GM12891 (cell line): ENCODE measurements at places on chromosomes 1 and 21.

DNA sequence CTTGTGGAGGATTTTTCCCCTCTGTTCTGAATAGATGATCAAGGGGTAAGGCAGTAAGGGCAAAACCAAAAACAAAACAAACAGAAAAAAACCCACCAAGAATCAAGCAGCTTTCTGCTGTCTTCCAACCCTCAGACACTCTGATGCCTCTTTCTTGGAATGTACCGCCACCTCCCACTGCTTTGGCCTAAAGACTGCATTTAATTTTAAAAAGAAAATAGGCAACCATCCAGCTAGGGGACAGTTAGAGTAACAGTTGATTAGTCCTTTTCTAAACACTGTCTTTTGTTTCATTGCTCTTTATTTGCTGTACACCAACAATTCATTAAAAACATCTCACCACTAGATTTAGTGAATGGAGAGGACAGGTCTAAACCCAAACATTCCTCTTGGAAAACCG is 21.5 kb downstream of the WLS start:
- no peak for DNase-seq

DNA sequence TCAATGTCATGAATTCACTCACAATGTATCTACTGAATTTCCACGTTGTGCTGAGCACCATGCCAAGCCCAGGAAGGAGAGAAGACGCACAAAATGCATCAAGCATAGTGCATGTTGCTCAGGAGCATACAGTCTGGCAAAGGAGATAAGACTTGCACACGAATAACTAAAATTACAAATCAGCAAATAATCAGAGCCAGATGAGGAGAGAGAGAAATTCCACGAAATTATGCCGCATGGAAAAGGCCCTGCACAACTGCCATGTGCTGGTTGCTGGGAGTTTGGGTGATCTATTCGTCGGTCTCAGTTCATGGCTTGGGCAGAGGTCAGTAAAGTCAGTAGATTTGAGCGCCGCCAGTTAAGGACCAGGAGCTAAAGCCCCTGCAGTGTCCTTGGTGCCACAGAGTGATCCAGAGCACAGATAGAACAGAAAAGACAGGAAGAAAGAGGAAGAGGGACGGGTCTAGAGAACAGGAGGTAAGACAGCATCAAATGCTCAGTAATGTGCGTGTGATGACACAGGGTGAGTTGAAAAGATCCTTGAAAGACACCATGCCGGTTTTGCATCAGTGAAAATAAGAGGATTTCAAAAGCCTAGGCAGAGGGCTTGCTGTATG is 55.1 kb upstream of the ZNF281 start:
- DNase-seq, result no peak

- no peak for DNase-seq
Observed at GRCh38 chr1:101264697-101265096, 27.9 kb downstream of the S1PR1 start.

GRCh38 chr1:238982736-238983135 is 403.6 kb upstream of the CHRM3 start:
- no peak for DNase-seq
